ENCODE measurements at places on chromosomes 4 and X. TPM values are rescaled to one million over a fixed set of nuclear protein-coding genes. Genes with fewer than 3 reads are reported as not detected.

The IGSF1 gene
- total RNA-seq: not detected

The KIAA0232 gene
- total RNA-seq: 20.4 TPM

The SSX1 gene
- 0.32 TPM for total RNA-seq

The UPF3B gene
- total RNA-seq: 10.4 TPM

The CSAG1 gene
- total RNA-seq: not detected

The PRKG2 gene
- total RNA-seq: 2.2 TPM
